ENCODE measurements at places on chromosomes 5 and 9.

GRCh38 chr9:88986776-88987175 lies 4.5 kb upstream of the S1PR3 start:
- DNase-seq, result no peak

DNA sequence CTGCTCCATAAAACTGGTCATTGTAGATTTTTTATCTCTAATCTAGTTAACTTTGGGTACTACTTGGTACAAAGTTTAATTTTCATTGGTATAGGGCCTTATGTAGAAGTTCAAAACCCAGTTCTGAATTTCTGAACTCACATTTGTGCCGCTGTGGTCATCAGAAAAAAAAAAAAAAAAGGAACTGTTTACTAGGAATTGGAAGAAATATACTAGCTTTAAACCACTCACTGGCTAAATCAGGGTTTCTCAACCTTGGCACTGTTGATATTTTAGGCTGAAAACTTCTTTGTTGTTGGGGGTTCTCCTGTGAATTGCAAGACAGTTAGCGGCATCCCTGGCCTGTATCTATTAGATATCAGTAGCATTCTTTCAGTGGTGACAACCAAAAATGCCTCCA lies 4.1 kb upstream of the ZFYVE16 start:
- DNase-seq, result no peak

- no peak for DNase-seq
Measured at GRCh38 chr9:132161743-132162184, at the start of gene NTNG2. TSS of gene NTNG2 (plus strand) at chr9:132162058. CDS start at chr9:132166832, 4,774 bp downstream.

GRCh38 chr9:21695443-21695842 lies 107.0 kb upstream of the MTAP start:
- DNase-seq, result no peak

GRCh38 chr9:15617782-15618181 lies 64.9 kb downstream of the CCDC171 start:
- no peak for DNase-seq

Data from activated T-cell treated with anti-CD3 and anti-CD28 coated beads, Interleukin-2, amount 50 U/mL, for 1 hour (primary cell).